ENCODE measurements at places on chromosomes 16 and 17.
A peak's percentile ranks its signal among the peaks of the same experiment; 100 is the strongest.

DNA sequence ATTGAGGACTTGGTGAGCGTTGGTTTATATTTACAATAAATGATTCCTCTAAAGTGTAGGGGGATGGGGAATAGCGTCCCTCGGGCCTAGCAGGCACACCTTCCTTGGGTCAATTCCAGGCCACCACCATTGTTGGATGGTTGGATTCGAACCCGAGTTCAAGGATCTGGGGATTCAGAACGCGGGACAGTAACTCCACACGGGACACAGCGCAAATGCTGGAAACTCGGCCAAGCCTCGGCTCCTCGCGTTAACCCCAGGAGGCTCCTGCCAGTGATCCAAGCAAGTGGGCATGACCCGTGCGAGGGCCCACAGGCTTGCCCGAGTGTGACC, 613 bp downstream of the B9D1 start:
- DNase-seq = no peak

- DNase-seq = no peak
Measured at GRCh38 chr17:75059369-75060345, 12.6 kb downstream of the KCTD2 start.

DNA sequence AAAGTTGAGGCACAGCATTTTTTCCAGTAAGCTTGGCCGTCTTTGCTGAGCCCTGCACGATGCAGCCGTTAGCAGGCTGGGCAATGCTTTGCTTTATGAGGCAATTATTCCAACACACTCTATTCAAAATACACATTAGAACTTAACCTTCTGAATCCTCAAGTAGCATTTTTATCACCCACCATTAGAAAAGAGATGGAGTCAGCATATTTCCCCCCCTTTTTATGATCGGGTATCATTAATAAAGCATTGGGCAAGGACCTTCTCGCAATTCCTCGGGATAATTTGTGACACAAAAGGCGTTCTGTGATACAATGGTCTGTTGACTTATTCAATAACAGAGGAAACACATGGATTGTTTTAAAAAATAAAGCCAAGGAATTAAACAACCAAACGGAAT, 374.5 kb upstream of the RBFOX1 start:
- DNase-seq = no peak

DNA sequence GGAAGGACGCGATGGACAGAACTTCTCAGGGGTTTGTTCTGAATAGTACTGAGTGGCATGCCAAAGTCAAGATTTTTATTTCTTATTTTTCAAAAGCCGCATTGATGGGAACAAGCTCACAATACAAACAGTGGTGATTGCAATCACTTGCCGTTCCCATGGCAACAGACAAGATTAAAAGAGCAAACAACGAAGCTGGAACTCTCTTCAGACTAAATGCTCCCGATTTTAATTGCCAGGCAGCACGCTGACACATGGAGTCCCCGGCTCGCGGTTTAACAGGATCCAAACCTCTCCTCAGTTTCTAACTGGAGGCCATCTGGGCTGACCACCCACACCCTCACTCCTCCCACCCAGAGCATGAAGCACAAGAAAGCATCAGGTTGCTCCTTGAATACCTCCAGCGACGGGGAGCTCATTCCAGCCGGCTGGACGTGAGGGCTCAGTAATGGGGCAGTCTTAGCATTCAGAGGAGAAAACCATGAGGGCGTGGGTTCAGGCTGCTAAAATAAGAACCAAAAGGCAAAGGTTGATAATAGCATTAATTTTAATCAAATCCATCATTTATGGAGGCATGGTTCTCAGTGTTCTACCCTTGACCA, 41.5 kb downstream of the AIPL1 start:
- no peak for DNase-seq

- DNase-seq = no peak
Measured at GRCh38 chr17:76027159-76027839, at the start of gene EVPL. TSS of gene EVPL (minus strand) at chr17:76027306. CDS start at chr17:76027198, 108 bp downstream.

DNA sequence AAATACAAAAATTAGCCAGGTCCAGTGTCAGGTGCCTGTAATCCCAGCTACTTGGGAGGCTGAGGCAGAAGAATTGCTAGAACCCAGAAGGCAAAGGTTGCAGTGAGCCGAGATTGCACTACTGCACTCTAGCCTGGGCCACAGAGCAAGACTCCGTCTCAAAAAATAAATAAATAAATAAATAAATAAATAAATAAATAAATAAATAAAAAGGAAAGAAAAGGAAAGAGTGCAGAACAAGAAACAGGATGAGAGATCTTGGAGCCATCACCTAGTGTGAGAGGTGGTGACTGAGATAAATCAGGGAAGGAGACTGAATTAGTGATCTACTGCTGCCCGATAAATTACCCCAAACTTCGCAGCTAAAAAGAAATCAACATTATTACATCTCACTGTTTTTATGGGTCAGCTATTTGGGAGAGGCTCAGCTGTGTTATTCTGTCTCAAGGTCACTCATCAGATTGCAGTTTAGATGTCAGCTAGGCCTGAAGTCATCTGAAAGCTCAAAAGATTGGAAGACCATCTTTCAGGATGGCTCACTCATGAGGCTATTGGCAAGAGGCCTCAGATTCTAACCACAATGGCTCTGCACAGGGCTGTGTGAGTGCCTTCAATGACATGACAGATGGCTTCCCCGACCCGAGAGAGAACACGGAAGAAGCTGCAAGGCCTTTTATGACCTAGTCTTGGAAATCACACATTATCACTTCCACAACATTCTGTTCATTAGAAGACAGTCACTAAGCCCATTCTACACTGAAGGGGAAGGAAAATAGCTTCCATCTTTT, 66.4 kb downstream of the CMC2 start:
- DNase-seq = no peak

- no peak for DNase-seq
Measured at GRCh38 chr16:1655909-1656807, 21.9 kb upstream of the JPT2 start.

DNA sequence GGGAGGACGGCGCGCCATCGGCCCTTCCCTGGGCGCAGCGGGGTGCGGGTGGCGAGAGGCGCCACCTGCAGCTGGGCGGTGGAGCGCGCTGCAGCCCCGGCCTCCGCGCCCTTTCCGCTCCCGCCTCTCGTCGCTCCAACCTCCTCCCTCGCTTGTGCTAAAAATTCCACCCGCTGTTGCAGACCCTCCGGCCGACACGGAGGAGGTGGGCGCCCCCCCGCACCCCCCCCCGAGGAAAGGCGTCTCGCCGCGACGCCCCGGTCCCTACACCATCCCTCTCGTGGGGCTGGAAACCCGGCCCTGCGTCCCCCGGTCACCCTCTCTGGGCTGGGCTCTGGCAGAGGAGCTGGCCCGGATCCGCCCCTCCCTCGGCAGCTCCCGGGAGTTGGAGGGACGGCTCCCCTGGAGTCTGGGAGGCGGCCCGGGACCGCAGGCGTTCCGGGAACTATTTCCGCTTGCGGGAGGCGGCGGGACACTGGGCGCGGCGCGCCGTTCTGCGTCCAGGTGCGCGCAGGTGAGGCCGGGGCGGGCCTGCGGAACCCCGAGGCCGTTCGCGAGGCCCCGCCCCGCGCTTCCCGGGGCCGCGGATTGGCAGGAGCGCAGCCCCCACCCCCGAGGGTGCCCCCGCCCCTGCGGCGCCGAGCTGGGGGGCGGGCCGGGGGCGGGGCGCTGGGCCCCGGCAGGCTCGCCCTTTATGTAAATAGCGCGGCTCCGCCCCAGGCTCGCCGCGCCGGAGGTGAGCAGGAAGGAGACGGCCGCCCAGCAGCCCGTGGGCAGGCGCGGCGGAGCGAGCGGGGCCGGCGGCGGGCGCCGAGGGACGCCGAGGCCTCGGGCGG, at the start of gene LLGL2:
TSS of gene LLGL2 (plus strand) at position 728 of the 836 bp plus-strand sequence. CDS start 17,730 bp downstream, outside the sequence.
- DNase-seq = peak; percentile 53

DNA sequence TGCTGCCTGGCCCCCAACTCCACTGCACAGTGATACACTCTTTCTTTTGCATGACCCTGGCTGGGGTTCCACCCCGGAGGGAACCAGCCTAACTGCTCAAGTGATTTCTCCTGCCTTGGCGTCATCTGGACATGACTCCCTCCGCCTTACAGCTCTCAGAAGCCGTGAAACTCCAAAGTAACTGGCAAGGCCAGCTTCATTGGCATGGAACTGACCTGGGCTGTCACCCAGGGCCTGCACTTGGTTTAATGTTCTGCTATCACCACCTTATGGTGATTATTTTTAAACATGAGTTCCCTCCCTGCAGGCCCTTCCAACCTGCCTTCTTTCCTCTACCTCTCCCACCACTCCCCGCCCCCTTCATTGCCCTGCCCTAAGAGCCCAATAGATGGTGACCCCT, 139.7 kb upstream of the CDH5 start:
- no peak for DNase-seq

DNA sequence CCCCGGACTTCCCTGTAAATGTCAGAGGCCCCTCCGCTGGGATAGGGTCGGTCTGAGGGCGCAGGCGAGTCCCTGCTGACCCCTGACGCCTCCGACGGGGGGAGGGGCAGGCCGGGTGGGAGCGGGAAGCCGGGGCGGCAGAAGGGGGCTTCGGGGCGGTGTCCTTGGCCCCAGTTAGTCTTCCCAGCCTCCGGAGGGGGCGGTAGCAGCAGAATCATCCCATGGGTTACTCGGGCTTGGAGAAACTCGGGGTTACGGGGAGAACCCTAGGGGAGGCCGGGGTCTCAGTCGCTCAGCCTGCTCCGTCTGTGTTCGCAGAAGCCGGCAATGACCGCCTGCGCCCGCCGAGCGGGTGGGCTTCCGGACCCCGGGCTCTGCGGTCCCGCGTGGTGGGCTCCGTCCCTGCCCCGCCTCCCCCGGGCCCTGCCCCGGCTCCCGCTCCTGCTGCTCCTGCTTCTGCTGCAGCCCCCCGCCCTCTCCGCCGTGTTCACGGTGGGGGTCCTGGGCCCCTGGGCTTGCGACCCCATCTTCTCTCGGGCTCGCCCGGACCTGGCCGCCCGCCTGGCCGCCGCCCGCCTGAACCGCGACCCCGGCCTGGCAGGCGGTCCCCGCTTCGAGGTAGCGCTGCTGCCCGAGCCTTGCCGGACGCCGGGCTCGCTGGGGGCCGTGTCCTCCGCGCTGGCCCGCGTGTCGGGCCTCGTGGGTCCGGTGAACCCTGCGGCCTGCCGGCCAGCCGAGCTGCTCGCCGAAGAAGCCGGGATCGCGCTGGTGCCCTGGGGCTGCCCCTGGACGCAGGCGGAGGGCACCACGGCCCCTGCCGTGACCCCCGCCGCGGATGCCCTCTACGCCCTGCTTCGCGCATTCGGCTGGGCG, 542 bp downstream of the GUCY2D start:
- DNase-seq = no peak

DNA sequence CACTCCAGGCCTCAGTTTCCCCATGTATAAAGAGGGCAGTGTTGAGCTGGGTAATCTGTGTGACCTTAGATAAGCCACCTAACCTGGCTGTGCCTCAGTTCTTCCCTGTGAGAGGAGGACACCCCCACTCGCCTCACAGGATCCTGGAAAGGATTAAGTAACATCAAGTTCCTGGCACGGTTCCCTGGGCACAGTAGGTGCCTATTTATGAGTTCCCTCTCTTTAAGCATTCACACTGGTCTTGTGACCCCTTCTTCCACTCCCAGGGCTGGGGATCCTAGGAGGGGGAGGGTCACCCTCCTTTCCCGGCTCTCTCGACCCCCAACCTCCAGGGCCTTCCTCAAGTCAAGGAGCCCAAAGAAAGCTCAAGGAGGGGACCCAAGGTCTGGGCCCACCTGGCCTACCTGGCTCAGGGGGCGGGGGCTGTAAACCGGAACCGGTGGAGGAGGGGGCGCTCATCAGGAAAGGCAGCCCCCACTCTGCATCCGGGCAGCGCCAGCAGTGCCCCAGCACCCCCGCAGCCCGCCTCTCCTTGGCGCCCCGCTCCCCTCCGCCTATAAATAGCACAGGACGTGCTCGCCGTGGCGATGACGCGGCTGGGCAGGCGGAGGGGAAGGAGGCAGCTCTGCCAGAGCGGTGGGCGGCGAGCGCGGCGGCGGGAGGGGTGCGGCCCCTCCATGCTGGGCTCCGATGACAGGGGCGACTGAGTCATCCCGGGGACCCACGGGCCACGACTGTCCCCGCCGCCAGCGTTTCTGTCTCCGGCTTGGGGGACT, 9.4 kb downstream of the RPL19 start:
- peak; percentile 21 for DNase-seq

GRCh38 chr17:10061111-10061845, 137.1 kb downstream of the GAS7 start:
- no peak for DNase-seq

DNA sequence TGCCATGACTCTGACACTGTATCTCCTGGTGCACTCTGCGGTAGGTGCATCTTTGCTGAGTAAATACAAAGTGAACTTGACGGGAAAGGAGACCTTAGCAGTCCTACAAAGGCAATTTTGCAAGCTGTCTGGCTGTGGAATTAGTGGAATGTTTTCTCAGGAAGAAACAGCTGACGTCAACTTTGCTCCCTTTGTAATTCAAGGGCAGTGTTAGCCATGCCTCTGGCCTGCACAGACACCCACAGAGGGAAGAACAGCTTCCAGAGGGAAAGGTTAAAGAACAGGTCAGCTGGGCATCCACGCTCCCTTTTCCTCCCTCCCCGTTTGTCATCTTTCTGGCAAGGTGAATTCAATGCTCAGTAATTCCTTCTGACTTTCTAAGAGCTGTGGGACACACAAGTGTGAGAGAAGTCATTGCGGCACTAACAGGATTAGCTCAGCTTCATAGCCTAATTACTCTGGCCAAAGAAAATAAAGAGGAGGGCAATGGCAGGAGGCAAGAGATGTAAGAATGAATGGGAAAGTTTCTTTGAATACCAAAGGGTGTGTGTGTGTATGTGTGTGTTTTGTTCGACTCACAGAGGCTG, 476.9 kb upstream of the GOT2 start:
- no peak for DNase-seq

GRCh38 chr17:29546085-29546484, 20.8 kb downstream of the ABHD15 start:
- DNase-seq = no peak

GRCh38 chr17:56744721-56745120, 89.0 kb downstream of the C17orf67 start:
- no peak for DNase-seq

Data from stimulated activated CD8-positive, alpha-beta memory T cell treated with anti-CD3 and anti-CD28 coated beads, Interleukin-15, amount 100 ng/mL, for 1 hour (primary cell).